ENCODE measurements at places on chromosomes 3 and 15. TPM values are rescaled to one million over a fixed set of nuclear protein-coding genes. Genes with fewer than 3 reads are reported as not detected.
A peak's percentile ranks its signal among the peaks of the same experiment; 100 is the strongest.

IL17RD gene
- polyA plus RNA-seq: 52.7 TPM

- DNase-seq: no peak
These were observed 13.8 kb downstream of the SLC9C1 start for GRCh38 chr3:112280266-112280665.

PTX3 gene
- polyA plus RNA-seq: 5.6 TPM

- peak; percentile 49 for DNase-seq
These were observed 44.6 kb upstream of the SMAD6 start for GRCh38 chr15:66657185-66658020.

- no peak for DNase-seq
These were observed 105.9 kb upstream of the TSC22D2 start for GRCh38 chr3:150302246-150302645.

CX3CR1 gene
- 4.8 TPM for polyA plus RNA-seq

GRCh38 chr3:198107840-198108734, 148.1 kb downstream of the LMLN start:
- DNase-seq: peak; percentile 41

All from right renal cortex interstitium (tissue), 3 donors.